Upper lobe of right lung (tissue), 1 donor: ENCODE measurements at places on chromosomes 4 and X. TPM values are rescaled to one million over a fixed set of nuclear protein-coding genes. Genes with fewer than 3 reads are reported as not detected.

The HMX1 gene
- not detected for total RNA-seq

The AWAT1 gene
- not detected for total RNA-seq

The HSD17B10 gene
- total RNA-seq = 46.7 TPM

DNA sequence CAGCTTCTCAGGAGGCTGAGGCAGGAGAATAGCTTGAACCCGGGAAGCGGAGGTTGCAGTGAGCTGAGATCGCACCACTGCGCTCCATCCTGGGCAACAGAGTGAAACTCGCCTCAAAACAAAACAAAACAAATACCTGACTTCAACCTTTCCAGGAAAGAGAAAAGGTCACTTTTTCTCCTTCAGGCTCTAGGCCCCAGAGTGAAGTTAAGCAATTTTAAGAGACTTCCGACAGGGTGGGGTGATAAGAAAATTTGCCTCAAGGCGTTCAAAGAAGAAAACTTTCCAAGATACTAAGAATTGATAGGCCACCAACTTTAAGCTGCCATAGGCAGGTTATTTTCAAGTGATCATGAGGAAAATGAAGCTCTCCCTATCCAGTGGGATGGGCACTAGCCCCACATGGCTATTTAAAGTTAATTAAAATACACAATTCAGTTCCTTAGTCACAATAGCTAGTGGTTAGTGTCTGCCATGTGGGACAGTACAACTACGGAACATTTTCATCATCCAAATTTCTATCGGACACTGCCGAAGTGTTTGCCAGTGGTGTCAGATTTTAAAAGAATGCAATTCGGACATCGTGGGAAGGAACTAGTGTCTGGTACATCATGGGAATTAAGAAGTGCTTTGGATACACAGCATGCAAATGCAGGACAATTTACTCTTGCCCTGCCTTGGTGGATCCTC is 33.0 kb downstream of the SMS start:
- H3K27me3 ChIP-seq = no peaks in the 10 kb centered on the region
- H3K27ac ChIP-seq = peak overlapping the region; percentile 66
- H3K4me3 ChIP-seq = no peak overlapping the region
- no peak for DNase-seq
- peaks cover under 1% of the 10 kb centered on the region for H3K36me3 ChIP-seq

DNA sequence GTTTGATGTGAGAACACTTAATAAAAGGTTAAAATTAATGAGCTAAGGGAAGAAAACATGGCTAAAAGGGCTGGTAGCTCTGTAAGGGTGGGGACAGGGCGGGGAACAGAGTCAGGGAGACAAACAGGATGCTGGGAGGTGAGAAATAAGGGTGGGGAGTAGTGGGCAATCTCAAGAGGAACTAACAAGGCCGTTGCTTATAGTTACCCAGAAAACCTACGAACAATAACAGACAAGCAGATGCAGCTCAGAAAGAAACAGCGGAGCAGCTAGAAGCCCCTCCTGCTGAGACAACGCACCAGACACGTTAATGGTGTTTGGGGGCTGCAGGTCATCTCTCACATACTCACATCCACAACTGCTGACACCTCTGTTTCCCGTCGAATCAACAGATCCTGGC is 9.7 kb upstream of the KLF3 start:
- H3K4me3 ChIP-seq = no peak overlapping the region
- no peaks in the 10 kb centered on the region for H3K4me1 ChIP-seq
- H3K27me3 ChIP-seq = no peaks in the 10 kb centered on the region
- no peak for DNase-seq
- no peak overlapping the region for H3K27ac ChIP-seq

DNA sequence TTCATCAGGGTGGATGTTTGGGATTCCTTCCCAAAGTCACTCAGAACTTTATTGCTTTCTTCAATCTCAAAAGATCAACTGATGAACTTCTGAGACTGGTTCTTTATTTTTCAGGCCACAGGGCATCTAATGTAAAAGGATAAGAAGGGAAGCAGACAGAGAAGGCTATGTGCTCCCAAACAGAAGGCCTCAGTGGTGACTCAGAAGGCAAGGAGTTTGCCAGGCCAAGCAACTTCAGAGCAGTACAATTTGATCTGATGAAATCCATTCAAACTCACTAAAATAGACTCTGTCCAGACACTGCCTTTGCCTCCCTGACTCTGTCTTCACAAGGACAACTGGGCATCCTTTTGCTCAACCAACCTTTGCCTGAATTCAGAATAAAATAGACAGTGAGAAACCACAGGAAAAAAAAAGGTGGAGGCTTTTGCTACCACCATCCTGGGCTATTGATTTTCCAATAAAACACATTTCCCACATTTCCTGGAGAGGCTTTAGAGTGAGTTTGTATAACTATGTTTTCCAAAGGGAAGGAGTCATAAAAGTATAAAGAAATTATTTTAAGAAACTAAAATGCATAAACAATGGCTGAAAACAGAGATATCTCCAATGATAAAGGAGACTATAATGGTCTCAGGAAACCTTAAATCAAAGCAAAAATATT is 55.2 kb downstream of the ARHGEF6 start:
- DNase-seq = no peak
- no peak overlapping the region for H3K27ac ChIP-seq
- H3K27me3 ChIP-seq = no peaks in the 10 kb centered on the region

GRCh38 chrX:107421337-107421861 is 28.1 kb upstream of the FRMPD3 start:
- no peak overlapping the region for H3K4me3 ChIP-seq
- H3K36me3 ChIP-seq = no peaks in the 10 kb centered on the region
- DNase-seq = no peak

DNA sequence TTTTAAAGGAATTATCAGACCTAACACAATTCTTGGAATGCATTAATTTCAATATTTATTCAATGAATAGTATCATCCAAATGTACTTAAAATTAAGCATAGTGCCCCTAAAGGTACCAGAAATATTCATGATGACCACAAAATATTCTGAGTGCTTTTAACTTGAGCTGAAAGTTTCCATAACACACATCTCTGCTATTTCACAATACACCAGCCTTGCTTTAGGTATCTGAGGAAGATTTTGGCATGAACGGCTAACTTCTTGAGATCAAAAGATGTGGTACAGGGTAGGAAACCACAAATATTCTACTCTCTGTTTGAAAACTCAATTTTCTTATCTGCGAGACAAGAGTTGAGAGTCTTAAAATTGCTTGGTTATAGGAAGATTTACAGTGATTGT is 538.3 kb upstream of the PCDH7 start:
- no peak for DNase-seq
- H3K36me3 ChIP-seq = no peaks in the 10 kb centered on the region
- no peaks in the 10 kb centered on the region for H3K4me1 ChIP-seq
- H3K4me3 ChIP-seq = no peak overlapping the region

GRCh38 chrX:63657821-63658220 is 127.2 kb downstream of the ARHGEF9 start:
- no peak overlapping the region for H3K4me3 ChIP-seq
- H3K4me1 ChIP-seq = no peaks in the 10 kb centered on the region
- H3K27ac ChIP-seq = no peak overlapping the region
- H3K27me3 ChIP-seq = no peaks in the 10 kb centered on the region

GRCh38 chr4:23023121-23023520 is 330.4 kb downstream of the GBA3 start:
- H3K36me3 ChIP-seq = no peaks in the 10 kb centered on the region
- H3K4me1 ChIP-seq = no peaks in the 10 kb centered on the region
- DNase-seq = no peak
- no peak overlapping the region for H3K27ac ChIP-seq
- no peak overlapping the region for H3K4me3 ChIP-seq
- H3K27me3 ChIP-seq = no peaks in the 10 kb centered on the region

DNA sequence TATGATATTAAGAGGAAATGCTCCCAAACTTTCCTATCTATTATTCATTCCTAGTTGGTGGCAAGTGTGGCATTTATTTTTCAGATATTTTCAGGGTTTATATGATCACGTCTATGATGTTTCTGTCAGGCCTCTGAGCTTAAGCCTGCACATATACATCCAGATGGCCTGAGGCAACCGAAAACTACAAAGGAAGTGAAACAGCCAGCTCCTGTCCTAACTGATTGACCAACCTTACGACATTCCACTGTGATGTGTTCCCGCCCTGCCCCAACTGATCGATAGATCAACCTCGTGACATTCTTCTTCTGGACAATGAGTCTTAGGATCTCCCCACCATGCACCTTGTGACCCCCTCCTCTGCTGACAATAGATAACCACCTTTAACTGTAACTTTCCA is 67.6 kb upstream of the CTSO start:
- DNase-seq = no peak
- no peaks in the 10 kb centered on the region for H3K27me3 ChIP-seq
- H3K4me1 ChIP-seq = no peaks in the 10 kb centered on the region
- no peaks in the 10 kb centered on the region for H3K36me3 ChIP-seq
- H3K27ac ChIP-seq = no peak overlapping the region

GRCh38 chr4:61665649-61666048 is 465.5 kb downstream of the ADGRL3 start:
- H3K36me3 ChIP-seq = no peaks in the 10 kb centered on the region
- no peak overlapping the region for H3K4me3 ChIP-seq
- no peaks in the 10 kb centered on the region for H3K4me1 ChIP-seq
- H3K27me3 ChIP-seq = no peaks in the 10 kb centered on the region
